Brain pericyte (primary cell): ENCODE measurements at places on chromosomes 13 and 19.

- DNase-seq, result no peak
These were observed 36.1 kb downstream of the CEP89 start for GRCh38 chr19:32935629-32936028.

DNA sequence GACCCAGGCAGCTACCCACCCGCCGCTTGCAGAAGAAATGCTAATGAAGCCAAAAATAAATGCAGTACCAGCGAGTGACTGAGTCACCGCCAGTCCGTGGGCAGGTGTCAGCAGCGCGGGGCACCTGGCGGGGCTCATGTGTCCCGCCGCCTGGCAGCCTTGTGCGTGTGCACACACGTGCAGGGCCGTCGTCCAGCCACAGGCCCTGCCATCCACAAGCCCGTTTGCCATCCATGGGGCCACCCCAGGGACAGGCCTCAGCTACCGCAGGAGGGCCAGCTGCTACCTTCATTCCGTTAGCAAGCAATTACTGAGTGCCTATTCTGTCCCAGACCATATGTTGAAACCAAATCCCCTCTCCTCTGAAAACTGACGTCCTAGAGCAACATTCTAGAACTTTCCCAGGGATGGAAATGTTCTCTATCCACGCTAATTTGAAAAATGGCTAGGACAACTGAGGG is 20.5 kb downstream of the NCAN start:
- DNase-seq, result no peak

GRCh38 chr19:5890099-5890498 is 13.5 kb downstream of the NDUFA11 start:
- DNase-seq, result no peak

- no peak for DNase-seq
These were observed 100.5 kb downstream of the TRPC4 start for GRCh38 chr13:37769078-37769477.

DNA sequence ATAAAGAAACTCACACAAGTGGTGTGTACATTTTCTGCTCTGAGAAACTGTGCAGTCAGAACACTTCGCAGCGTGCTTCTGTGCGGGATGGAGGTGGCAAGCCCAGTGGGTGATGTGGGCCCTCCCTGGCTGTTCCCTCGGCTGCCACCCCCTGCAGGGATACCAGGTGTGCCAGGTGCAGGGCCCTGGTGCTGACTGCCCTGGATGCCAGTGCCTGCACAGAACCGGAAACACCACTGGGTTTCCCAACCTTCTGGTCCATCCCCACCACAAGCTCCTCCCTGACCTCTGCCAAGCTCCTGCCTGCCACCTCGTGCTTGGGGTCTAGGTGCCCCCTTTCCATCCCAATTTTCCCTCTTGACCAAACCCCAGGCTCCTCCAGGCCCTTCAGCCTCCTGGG is 81.9 kb upstream of the MCF2L start:
- DNase-seq, result no peak

DNA sequence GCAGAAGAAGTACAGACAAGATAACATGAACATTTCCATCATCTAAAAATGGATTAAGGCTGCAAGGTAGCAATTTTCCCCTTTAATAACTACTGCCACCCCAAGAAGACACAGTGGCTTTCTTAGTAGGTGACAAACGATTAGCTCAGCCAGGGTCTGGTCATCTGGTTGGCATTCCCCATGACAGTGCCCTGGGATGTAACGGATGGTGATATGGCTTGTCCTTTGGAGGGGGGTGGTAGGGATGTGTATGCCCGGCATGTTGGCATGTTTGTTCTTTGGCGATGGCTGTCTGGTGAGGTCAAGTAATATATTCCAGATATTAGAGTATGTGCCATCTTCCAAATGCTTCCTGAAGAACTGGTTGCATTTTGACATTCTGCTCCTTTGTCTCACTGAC is 135.6 kb upstream of the ZNF536 start:
- DNase-seq, result no peak

DNA sequence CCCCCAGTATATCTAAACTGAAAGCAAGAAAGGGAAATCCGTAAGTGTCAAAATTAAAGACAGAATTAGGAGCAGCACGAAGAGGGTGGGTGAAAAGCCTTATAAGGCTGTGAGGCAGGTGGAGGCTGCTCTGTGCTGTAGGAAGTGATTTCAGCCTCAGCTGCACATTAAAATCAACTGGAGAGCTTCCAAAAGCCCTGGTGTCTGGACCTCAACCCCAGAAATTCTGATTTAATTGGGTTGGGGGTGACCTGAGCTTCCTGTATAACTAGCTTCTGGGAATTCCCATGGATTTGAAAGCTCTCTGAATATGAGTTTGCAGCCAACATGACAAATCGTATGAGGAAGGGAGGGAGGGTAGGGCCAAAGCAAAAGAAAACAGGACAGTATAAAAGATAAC is 242.4 kb upstream of the TMTC4 start:
- no peak for DNase-seq

GRCh38 chr13:62250501-62251201 is 835.0 kb upstream of the PCDH20 start:
- no peak for DNase-seq

DNA sequence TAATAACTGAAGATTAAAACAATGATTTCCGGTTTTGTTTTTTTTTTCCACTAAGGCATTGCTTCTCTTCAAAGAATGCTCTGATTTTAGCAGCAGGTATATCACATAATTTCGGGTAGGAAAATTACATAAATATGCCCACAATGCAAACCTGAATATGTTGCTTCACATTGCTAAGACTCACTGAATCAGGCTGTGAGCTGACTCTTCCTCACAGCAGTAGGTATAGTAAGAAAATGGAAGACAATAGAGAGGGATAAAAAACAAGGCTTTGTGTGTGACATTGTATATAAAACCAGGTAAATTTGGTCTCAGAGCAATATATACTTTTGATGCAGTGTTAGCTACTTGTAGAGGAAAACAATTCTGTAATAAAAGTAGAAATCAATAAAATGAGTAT is 1355.0 kb downstream of the OLFM4 start:
- no peak for DNase-seq

GRCh38 chr19:19659646-19660245 is 3.7 kb downstream of the ATP13A1 start:
- DNase-seq, result no peak

DNA sequence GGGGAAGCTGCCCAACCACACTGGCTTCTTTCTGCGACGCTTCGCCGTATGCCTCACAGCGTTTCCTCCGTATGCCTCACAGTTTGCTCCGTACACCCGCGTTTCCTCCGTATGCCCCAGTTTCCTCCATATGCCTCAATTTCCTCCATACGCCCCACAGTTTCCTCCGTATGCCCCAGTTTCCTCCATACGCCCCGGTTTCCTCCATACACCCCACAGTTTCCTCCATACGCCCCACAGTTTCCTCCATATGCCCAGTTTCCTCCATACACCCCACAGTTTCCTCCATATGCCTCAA is 22.6 kb downstream of the GAS6 start:
- no peak for DNase-seq
